ENCODE measurements at places on chromosomes 3 and 15. TPM values are rescaled to one million over a fixed set of nuclear protein-coding genes. Genes with fewer than 3 reads are reported as not detected.

DNA sequence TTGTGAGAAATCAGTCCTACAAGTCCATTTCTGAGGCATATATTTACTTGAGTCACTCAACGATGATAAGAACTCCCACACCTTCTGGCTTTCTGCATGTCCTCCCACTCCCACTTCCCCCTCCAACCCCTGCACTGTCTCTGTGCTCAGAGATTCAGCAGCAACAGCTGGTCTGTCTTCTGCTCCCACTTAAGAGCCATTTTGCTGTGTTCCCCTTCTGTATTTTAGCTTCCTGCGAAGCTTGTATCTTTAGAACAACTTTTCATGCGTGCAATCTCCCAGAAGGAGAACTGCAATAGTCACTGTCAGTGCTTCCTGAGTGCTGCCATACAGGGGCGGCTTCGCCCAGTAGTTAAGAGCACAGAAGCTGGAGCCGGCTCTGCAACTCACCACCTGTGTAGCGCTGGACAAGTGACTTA lies 90.0 kb upstream of the SPATA12 start:
- no peaks in the 10 kb centered on the region for H3K36me3 ChIP-seq
- DNase-seq, result peak; percentile 31
- no peak overlapping the region for H3K4me3 ChIP-seq
- H3K27me3 ChIP-seq, result no peaks in the 10 kb centered on the region

DNA sequence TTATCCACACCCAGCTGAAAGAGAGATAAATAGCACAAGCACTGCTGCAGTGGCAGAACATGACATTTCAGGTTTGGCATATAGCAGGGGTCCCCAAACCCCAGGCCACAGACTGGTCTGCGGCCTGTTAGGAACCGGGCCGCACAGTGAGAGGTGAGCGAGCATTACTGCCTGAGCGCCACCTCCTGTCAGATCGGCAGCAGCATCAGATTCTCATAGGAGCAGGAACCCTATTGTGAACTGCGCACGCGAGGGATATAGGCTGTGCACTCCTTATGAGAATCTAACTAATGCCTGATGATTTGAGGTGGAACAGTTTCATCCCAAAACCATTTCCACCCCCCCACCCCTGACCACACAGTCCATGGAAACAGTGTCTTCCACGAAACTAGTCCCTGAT lies 54.6 kb downstream of the CCR4 start:
- no peak for DNase-seq
- no peak overlapping the region for H3K27ac ChIP-seq
- H3K4me1 ChIP-seq, result peaks cover 7% of the 10 kb centered on the region
- H3K27me3 ChIP-seq, result no peaks in the 10 kb centered on the region
- no peaks in the 10 kb centered on the region for H3K36me3 ChIP-seq

- DNase-seq, result no peak
- peaks cover 22% of the 10 kb centered on the region for H3K4me1 ChIP-seq
- H3K4me3 ChIP-seq, result peak overlapping the region; percentile 51
- H3K27ac ChIP-seq, result peak overlapping the region; percentile 99
- H3K36me3 ChIP-seq, result peaks cover 9% of the 10 kb centered on the region
Measured at GRCh38 chr3:101850246-101851051, 1.1 kb downstream of the NFKBIZ start.

- H3K4me1 ChIP-seq, result no peaks in the 10 kb centered on the region
- no peak overlapping the region for H3K27ac ChIP-seq
- no peaks in the 10 kb centered on the region for H3K36me3 ChIP-seq
Measured at GRCh38 chr15:89472785-89473256, 23.6 kb downstream of the RHCG start.

The UBP1 gene
- polyA plus RNA-seq, result 32.7 TPM

The FRMD4B gene
- 10.8 TPM for polyA plus RNA-seq

The CSTA gene
- polyA plus RNA-seq, result 0.28 TPM

The DUOX1 gene
- 4.3 TPM for polyA plus RNA-seq

The GATM gene
- 64.3 TPM for polyA plus RNA-seq

The REC114 gene
- not detected for polyA plus RNA-seq

The SLC7A14 gene
- not detected for polyA plus RNA-seq
